NCI-H1092 (cell line): ENCODE measurements at places on chromosomes 13 and 19.

DNA sequence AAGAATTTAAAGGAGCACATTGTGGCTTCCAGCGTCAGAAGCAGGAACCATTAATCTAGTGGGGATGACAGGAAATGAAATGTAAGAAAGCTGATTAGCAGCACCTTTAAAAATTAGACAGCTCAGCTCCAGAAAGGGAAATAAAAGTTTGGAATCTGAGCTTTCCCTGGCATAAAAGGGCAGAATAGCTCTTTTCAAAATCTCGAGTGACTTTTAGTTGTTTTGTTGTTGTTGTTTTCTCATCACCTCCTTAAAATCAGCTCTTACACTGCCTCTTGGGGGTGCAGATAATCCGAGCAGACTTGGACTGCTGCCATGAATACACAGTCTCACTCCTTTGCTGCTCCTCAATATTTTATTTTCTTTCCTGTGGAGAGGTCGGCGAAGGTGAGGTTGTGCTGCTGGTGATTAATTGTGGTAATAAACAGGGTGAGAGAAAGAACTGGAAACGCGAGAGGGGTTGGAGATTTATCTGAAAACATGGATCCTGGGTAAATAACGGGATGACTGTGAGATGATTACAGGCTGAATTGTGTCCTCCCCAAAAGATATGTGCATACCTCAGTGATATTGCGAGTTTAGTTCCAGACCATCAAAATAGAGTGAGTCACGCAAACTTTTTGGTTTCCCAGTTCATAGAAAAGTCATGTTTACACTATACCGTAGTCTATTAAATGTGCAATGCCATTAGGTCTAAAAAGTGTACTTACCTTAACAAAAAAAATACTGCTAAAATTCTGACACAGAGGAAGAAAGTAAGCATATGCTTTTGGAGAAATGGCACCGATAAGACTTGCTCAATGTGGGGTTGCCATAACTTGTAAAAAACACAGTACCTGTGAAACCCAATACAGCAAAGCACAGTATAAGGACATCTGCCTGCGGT lies 787.7 kb downstream of the UQCRFS1 start:
- no peak for DNase-seq

DNA sequence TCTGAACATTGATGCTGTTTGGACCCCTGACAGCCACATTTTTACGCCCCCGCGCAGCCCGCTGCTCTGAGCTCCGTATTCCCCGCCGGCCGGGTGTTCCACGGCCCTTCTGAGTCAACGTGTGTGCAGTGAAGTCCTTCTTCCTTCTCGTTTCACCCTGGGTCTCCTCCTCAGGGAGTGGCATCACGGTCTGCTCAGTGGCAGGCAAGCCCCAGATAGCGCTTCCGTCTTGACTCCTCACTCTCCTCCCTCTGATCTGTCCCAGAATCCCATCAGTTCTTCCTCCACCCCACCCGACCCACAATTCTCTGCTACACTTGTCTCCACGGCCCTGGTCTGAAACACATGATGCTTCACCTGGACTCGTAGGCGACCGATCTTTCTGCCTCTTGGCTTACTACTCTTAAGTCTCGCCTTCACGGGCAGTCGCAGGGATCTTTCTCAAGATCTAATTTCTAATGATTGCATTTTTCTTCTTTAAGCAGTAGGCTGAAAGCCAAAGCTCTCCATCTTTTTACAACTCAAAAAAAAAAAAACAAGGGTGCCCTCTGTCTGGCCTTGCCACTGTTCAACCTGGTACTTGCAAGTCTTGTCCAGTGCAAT lies 33.9 kb downstream of the CCNE1 start:
- DNase-seq: no peak

GRCh38 chr19:16449330-16449961 lies 22.3 kb downstream of the EPS15L1 start:
- no peak for DNase-seq

- DNase-seq: no peak
Observed at GRCh38 chr19:49923055-49924003, 5.7 kb upstream of the ATF5 start.

DNA sequence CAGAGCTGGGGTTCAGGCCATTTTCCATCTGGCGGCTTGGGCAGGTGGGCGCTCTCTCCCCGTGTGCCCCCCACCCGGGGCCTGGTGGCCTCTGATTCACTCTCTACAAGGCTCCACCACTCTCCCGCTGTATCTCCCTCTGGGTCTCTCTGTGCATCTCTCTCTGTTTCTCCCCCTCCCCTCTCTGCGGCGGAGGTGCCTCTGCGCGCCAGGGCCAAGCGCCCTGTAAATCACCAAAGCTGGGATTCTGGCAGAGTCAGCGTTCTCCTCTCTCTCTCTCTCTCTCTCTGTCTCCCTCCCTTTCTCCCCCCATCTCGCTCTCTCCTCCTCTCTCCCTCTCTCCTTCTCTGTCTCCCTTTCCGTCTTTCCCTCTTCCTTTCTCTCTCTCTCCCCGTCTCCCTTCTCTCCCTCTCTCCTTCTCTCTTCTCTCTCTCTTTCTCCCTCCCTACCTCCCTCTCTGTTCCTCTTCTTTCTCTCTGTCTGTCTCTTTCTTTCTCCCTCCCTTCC lies 3.9 kb downstream of the NFIC start:
- DNase-seq: no peak

DNA sequence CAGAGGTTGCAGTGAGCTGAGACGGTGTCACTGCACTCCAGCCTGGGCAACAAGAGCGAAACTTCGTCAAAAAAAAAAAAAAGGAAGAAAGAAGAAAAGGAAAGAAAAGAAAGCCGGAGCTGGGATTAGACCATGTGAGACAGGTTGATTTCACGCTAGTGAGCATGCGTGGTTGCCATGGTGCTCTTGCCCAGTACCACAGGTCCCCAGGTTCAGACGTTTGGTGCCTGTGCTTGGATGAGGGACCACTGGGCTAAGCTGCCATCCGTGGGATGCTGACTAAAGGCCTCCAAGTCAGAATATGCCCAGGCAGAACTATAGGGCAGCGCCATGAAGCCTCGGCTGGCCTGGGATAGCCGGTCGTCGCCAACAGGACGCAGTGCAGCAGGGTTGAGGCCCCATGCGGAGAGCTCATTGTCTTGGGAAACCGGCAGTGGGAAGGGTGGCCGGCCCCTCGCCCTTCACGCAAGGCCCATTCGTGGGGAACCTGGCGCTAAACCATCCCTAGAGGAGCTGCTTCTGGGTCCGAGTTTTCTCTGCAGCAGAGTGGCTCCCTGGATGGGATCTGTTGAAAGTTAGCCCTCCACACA lies 7.2 kb upstream of the TEX101 start:
- no peak for DNase-seq

- no peak for DNase-seq
Observed at GRCh38 chr19:36198119-36198518, 16.3 kb downstream of the ZNF565 start.

- DNase-seq: no peak
Observed at GRCh38 chr13:47934371-47934770, 66.7 kb downstream of the SUCLA2 start.

DNA sequence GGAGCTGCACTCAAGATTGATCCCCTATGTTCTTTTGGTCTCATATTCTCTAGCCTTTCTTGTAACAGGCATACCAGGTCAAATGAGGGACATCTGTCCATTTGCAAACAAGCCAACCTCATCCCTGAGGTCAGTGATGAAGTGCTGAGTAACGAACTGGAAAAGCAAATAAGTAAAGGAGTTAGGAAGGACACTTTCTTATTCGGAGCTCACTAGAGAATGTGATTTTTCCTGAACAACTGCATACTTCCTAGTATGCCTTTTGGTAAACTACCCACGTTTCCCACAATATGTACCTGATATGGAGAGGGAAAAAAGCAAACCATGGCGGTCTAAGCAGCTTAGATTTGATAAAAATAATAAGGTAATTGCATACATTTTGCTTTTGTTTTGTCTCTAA lies 91.0 kb upstream of the MYCBP2 start:
- no peak for DNase-seq

GRCh38 chr13:29279356-29280254 lies 315.9 kb downstream of the SLC7A1 start:
- DNase-seq: no peak

DNA sequence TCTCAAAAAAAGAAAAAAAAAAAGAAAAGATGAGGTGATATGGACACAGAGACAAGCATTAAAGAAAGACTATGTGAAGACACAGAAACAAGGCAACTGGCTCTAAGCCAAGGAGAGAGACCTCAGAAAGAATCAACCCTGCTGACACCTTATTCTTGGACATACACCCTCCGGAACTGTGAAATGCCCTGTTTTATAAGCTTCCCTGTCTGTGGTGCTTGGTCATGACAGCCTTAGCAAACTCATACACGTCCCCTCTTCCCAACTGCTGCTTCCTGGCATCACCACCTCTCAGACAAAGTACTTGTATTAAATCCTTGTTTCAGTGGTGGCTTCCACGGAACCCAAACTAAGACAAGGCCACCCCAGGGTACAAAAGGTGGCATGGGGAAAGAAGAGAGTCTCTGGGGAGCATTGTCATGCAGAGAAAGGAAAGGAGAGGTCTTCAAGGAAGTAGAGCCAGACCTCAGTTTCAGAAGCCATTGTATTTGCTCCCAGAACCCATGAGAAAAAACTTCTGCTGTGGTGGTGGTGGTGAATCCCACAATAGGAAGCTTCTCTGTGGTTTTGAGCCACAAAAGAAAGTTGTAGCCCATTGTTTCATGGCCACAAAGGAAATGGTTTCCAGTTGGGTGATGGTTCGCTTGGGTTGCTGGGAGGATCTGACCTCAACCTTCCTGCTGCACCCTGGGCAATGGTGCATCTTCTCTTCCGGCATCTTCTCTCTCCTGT lies 16.3 kb upstream of the TSPAN16 start:
- no peak for DNase-seq

- DNase-seq: no peak
Observed at GRCh38 chr19:4007836-4008539, 452 bp downstream of the PIAS4 start.

DNA sequence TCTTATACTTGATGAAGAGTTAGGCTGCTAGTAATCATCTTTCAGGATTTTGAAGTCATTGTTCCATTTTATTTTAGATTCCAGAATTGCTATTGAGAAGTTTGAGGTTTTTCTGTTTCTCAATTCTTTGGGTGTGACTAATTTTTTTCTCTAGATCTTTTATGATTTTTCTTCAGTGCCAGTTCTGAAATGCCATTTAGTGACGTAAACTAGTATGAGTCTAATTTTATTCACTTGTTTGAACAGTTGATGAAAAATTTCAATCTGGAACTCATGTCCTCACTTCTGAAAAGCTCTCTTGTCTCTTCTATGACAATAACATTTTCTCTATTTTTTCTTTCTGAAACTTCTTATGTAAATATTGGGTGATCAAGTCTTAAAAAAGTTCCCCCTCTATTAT lies 188.5 kb upstream of the HTR2A start:
- DNase-seq: no peak

DNA sequence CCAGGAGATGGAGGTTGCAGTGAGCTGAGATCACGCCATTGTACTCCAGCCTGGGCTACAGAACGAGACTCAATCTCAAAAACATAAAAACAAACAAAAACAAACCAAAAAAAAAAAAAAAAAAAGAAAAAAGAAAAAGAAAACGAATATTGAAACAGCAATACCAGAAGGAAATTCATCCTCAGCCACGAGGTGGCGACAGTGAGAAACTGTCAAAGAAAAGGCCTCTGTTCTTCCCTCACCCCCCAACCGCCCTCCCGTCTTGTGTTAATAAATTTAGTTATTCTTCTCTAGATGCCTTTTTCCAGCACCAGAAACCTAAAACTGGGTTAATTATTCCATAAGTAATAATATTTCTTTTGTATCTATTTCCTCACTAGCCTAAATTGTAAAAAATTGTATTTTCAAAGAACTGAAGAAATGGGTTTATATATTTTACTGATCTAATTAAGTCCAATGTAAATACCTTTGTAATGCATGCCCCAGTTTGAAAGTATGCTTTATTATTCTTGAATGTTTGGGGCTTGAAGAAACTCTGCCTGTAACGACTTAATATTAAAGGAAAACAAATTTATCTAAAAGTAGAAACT lies 38.6 kb downstream of the LIG4 start:
- DNase-seq: peak; percentile 5

- DNase-seq: no peak
Observed at GRCh38 chr13:109182777-109183465, 553.5 kb downstream of the MYO16 start.

DNA sequence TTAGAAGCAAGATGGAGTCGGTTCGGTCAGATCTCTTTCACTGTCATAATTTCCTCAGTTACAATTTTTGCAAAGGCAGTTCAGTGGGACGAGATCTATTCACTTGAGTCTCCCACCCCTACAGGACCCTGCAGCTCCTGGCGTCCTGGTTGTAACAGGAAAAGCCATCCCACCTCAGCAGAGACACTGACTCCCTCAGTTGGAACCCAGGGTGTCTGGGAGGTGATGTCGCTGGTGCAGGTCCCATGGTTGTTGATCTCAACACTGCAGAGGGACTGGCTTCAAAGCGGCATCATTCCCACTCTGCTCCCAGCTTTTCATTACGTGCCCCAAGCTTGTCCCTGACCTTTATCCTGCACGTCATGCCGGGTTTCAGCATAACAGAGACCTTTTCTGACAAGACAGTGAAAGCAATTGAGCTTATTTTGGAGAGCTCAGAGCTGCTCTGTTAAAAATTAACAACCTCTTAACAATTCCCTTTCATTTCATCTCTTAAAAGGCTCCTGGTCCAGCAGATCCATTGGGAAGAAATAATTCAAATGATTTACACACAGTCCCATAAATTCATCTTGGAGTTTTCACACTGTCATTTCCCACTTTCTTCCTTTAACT lies 17.6 kb upstream of the COG3 start:
- no peak for DNase-seq
